T-helper 22 cell (primary cell): ENCODE measurements at places on chromosomes 7 and 10.

GRCh38 chr10:80861882-80862281 lies 324.2 kb downstream of the SH2D4B start:
- no peak for DNase-seq

GRCh38 chr7:42236976-42237810 lies at the start of gene GLI3:
TSS of gene GLI3 (minus strand) at chr7:42237209. CDS start at chr7:42223253, 13,956 bp downstream.
- no peak for DNase-seq

- no peak for DNase-seq
These were observed 47.3 kb downstream of the TFPI2 start for GRCh38 chr7:93843260-93843659.

- DNase-seq, result no peak
These were observed 242.2 kb upstream of the IGFBP3 start for GRCh38 chr7:46163246-46163645.

DNA sequence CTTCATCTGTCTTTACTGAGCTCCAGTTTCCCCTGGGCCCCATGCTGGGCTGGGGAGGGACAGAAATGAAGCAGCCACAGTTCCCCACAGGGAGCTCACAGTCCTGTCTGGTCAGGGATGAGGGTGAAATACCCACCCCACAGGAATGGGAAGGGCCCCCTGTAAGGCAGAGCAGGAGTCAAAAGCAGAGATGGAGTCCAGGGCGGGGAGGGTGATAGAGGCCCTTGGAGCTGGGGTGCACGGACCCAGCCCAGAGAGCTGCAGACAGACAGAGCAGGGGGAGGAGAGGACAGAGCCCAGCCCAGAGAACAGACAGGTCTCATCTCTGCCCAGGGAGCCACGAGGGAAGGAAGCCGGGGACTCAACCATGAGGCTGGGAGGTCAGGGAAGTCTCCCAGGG lies 34.9 kb upstream of the ZNF488 start:
- no peak for DNase-seq

- DNase-seq, result no peak
These were observed 121.7 kb upstream of the COL1A2 start for GRCh38 chr7:94272821-94273583.

DNA sequence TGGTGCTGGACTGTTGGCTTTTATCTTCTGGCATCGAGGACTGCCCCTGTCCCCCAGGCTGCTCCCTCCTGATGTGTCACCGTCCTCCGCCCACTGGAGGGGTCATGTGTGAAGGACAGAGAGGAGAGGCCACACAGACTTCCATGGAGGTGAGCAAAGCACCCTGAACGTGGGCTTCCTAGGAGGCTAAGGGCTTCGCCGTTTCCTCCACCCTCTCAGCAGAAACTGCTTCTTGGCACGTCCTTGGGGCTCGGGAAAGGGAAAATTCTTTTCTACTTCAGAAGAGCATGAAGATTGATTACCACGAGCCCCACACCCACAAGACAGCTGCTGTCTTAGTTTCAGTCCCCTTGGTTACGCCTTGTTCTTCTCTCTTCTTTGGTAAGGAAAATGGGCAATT lies 218.2 kb downstream of the CCDC3 start:
- no peak for DNase-seq

- no peak for DNase-seq
These were observed 485.6 kb downstream of the INHBA start for GRCh38 chr7:41217306-41217705.

GRCh38 chr10:27621461-27621860 lies 117.4 kb downstream of the RAB18 start:
- DNase-seq, result no peak

DNA sequence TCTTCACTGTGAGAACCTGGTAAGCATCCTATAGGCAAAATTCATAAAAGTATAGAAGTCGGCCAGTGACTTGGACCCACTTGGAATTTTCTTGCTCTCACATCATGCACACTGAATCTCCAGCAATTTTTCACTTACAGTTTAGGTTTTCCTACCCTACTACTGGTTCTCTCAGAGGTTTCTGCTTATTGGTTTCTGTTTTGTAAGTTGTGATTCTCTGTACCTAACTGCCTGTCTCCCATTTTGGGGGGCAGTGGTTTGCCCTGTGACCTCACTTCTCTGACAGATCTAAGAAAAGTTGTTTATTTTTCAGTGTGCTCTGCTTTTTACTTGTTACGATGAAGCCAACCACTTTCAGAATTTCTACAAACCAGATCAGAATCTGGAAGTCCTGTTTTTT lies 158.1 kb downstream of the CFTR start:
- no peak for DNase-seq

- no peak for DNase-seq
These were observed 77.6 kb downstream of the NRBF2 start for GRCh38 chr10:63210611-63211196.

- no peak for DNase-seq
These were observed 7.6 kb downstream of the ZRANB1 start for GRCh38 chr10:124949543-124949942.

DNA sequence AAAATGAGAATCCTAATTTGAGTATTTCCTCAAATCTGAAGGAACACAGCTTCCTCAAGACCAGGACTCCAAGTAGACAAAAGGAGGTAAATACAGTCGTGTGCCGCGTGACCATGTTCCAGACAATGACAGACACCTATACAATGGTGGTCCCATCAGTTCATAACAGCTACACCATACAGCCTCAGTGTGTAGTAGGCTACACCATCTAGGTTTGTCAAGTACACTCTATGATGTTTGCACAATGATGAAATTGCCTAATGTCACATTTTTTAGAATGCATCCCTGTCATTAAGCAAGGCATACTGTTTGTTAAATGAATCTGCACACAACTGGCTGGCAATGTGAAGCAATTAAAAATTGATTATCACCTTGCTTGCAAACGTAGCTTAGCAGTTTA lies 107.9 kb downstream of the PROSER2 start:
- no peak for DNase-seq

GRCh38 chr7:106339513-106340246 lies 54.9 kb upstream of the NAMPT start:
- no peak for DNase-seq

GRCh38 chr7:126750207-126750911 lies 502.4 kb downstream of the GRM8 start:
- DNase-seq, result no peak

GRCh38 chr10:78830976-78831375 lies 237.8 kb upstream of the ZMIZ1 start:
- no peak for DNase-seq

DNA sequence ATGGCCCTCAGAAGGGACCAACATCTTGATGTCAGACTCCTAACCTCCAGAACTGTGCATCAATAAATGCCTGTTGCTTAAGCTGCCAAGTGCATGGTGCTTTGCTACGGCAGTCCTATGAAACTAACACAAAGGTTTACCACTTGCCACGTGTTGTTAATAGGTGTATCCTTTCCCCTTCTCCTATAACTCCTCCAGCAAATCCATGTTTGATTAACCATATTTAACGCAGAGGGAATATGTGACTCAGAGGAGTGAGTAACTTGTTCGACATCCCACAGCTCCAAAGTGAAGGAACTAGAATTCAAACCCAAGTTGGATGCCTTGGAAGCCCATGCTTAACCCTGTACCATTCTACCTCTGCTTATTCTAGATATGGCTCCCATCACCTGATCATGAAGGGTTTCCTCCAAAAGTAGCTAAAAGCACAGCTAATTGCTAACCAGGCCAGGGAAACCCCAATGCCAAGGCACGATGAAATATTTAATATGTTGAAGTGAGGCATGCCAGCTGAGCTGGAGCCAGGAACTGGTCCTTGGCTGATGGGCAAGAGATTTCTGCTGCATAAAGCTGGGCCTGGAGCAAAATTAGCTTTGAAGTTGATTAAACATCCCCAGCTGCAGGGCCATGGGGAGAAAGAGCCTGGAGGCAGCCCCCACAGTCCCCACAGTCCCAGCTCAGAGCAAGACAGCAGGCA lies 131.9 kb downstream of the C10orf90 start:
- DNase-seq, result no peak

DNA sequence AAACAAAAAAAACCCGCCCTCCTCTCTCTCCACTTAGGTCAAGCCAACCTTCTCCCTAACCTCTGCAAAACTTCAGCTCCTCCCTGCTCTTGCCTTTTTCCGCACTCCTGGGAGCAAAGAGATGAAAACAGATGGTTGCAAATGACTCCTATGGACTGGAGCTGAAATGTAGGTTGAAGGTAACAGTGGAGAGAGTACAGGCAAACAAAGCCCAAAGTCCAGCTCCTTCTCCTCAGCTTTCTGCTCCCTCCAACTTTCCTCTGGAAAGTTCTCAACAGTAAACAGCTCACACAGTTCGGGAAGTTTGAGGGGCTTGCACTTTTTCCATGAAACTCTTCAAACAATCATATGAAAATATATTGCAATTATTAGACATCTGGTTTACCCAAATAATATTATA lies 90.3 kb downstream of the SLC37A3 start:
- no peak for DNase-seq

DNA sequence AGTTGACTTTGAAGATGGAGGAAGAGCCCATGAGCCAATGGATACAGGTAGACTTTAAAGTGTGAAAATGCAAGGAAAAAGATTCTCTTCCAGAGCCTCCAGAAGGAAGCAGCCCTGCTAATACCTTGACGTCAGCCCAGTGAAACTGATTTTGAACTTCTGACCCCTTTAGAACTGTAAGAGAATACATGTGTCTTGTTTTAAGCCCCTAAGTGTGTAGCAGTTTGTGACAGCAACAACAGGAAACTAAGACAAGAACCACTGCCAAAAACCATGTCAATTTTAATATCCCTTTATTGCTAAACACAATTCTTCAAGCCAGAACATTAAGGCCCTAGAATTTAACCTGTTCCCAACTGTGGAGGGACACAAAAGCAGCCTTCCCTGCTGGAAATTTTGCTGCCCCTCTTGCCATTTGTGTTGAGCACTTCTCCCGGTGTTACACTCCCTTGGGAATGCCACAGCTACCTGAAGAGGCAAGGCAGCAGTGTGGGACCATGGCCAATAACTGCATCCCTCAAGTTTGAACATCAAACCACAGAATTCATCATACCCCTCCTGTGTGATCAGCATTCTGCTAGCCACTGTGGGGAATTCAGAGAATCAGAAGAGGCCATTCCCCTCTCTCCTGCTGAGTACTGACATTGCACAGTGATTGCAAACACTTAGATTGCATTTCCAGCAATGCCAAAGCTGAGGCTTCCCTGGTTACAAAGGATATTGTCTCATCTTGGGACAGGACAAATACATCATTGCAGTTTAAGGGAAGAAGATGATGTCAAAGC lies 12.3 kb upstream of the CCDC172 start:
- no peak for DNase-seq

DNA sequence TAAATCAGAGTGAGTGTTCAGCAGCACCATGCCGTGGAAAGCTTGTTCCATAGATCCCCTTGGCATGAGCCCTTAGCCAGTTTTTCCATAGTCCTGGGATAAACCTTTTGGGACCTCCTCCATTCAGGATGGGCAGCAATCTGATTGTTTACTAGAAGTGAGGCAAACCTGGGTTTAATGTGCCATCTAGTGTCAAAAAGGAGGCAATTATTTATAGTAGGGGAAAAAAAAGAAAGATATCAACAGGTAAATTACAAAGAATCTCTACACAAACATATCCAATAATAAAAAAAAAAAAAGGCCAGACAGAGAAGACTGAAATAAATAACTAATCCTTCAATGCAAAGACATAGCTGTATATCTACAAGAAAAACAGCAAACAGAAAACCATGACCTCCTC lies 229.0 kb upstream of the STK17A start:
- no peak for DNase-seq

- peak; percentile 24 for DNase-seq
These were observed 4.9 kb upstream of the SLC29A3 start for GRCh38 chr10:71314028-71314693.

- no peak for DNase-seq
These were observed 1.5 kb downstream of the ADCY1 start for GRCh38 chr7:45575501-45576248.

- DNase-seq, result no peak
These were observed 66.0 kb upstream of the PAPSS2 start for GRCh38 chr10:87593702-87594101.

DNA sequence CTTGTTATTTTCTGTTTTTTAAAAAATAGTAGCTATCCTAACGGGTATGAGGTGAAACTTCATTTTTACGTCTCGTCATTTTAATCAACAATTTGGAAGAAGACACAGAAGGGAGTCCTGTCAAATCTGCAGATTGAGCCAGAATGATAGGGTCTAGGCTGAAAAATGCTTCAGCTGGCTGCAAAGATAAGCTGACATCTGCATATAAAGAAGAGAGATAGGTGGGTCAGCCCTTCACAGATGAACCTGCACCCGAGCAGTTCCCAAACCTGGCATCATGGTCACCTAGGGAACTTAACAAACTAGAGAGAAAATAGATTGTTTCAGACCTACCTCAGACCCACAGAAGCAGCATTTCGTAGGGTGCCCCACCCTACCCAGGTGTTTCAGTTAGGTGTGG lies 35.2 kb upstream of the BMPR1A start:
- no peak for DNase-seq

- no peak for DNase-seq
These were observed 206.8 kb downstream of the KLF6 start for GRCh38 chr10:3578159-3578558.
